ENCODE measurements at places on chromosomes 11 and 22.

- DNase-seq = peak; percentile 77
Measured at GRCh38 chr22:46006379-46007002, 29.5 kb upstream of the WNT7B start.

DNA sequence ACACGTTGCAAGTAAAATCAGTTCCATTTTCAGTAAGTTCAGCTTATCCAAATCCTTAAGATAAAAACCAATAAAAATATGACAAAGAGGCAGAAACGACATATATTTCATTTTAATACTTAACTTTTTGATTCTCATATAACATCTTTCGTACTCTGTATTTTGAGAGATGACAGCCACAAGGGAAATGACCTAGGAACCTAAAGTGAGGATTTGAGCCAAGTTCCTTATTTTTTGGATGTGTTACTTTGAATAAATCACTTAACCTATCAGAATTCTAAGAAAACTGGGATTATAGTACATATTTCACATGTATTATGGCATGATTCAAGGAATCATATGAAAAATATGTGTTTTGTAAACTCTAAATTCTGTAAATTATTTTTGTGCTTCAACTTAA, 143.6 kb upstream of the TRPC6 start:
- DNase-seq = no peak

DNA sequence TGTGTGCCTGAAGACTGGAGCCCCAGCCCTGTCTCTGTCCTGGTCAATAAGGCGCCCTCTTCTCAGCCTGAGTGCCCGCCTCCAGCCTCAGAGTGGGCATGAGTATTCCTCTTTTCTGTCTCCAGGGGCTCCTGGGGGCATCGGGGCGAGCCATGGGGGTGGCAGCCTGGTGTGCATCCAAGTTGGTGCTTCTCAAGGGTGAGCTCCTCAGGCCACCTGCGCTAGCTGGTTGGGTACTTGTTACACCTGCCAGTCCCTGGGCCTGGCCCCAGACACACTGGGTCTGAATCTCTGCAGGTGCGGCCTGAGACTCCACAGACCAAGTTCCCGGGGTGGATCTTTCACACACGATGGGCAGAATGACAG, 168.6 kb upstream of the B3GAT1 start:
- no peak for DNase-seq

DNA sequence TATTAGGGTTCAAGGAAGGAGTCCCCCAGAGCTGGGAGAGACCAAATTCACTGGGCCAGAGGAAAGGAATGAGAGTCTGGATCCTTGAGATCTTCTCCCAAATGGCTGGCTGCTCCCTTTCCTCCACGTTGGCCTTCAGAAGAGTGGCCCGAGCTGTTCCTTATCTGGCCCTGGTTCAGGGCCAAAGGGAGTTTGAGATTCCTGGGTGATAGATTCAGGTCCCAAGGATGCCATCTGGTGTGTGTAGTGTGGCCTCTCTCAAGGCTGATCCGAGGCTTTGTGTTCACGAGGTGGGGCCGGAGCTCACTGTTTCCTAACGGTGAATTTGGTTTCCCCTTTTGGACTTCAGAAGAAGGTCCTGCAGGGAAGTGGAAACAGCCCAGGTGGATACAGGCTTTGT, 17.4 kb upstream of the ABCC8 start:
- no peak for DNase-seq

GRCh38 chr11:44632466-44633123, 67.1 kb downstream of the CD82 start:
- no peak for DNase-seq

GRCh38 chr11:120520091-120520822, 8.7 kb downstream of the GRIK4 start:
- DNase-seq = no peak

DNA sequence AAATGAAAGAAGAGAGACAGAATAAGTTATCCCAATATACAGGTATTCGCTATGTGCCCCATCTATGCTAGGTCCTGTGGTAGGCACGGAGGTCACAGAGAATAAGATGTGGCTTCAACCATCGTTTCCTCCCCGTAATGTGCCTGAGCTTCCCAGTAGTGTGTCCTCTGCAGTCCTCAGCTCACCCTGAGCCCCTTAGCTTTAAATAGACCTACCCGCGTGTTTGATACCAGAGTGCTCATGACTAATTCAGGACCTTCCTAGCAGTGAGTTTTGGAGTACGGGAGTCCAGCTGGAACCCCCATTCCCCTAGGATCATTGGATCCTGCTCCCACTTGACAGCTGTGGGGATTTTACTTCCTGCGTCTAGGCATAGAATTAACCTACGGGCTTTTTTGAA, 37.5 kb upstream of the SYN3 start:
- no peak for DNase-seq

DNA sequence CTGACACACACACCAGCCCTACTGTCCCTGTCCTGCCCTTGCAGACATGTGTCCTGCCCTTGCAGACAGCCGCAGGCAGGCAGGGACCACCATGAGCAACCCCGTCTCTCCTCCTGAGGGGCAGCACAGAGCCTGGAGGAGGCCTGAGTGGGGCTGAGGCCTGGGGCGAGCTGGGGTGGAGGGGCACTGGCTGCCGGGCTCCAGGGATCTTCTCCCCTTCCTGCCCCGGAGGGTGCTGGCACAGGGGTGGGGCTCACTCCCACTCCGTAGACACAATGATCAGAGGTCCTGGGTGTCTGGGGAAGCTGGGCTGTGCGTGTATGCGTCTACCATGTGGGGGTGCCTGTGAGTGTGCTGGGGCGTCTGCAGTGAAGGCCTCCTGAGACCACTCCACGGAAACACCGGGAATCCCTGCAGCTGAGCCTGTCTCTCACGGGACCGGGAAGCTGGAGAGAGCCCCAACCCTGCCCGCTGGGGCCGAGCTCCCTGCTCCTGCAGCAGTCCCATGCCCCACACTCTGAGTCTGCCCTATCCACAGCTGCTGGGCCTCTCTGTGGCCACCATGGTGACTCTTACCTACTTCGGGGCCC, 588 bp downstream of the TSPAN32 start:
- DNase-seq = no peak

- no peak for DNase-seq
Measured at GRCh38 chr11:26333906-26334305, 2.0 kb downstream of the ANO3 start.

GRCh38 chr11:33064866-33065265, 25.5 kb downstream of the TCP11L1 start:
- DNase-seq = no peak

- DNase-seq = no peak
Measured at GRCh38 chr11:19576903-19577302, 135.7 kb upstream of the NAV2 start.

DNA sequence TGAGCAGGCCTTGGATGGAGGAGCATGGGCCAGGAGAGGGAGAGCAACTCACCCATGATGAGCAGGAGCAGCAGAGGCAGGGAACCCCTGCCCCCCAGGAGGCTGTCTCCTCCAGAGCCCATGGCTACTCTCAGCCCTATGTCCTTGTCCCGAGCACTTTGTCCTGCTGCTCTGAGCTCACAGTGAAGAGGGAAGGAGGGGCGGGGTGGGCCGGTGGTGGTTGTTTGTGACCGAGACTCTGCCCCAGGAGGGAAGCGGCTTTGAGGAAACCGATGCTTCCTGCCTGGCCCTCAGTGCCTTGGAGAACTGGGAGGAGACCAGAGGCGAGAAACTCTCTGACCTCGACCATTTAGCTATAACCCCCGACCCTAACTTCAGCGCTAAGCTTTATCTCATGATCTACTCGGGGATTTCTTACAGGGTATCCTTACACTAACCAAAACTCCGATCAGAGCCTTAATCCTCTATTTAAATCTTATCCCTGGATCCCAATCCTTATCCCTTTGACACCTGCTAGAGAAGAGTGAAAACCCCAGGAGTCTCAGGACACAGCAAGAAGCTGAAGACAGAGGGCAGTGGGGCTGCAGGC, at the start of gene ROBO4:
Gene ROBO4 (minus strand): TSS at position 192 of the 589 bp plus-strand sequence. CDS start 70 bp downstream, at position 122.
- no peak for DNase-seq

DNA sequence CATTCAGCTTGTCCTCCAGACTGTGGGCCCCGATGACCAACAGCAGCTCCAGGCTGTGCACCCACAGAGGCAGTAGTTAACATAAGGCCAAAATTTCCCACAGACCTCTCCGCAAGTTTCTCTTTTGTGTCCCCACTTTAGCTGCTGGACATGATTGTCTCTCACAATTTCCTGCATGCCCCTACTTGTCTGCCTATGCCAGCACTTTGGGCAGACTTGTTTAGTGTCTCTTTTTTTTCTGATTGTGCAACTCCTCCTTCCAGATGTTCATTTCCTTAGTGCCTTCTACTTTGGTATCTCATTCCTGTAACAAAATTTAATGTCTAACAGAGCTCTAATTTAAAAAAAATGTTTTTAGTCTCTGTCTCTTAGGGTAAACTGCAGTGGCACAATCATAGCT, 23.8 kb upstream of the SCN3B start:
- DNase-seq = no peak

GRCh38 chr11:47924184-47924691, 56.1 kb upstream of the PTPRJ start:
- DNase-seq = peak; percentile 79

DNA sequence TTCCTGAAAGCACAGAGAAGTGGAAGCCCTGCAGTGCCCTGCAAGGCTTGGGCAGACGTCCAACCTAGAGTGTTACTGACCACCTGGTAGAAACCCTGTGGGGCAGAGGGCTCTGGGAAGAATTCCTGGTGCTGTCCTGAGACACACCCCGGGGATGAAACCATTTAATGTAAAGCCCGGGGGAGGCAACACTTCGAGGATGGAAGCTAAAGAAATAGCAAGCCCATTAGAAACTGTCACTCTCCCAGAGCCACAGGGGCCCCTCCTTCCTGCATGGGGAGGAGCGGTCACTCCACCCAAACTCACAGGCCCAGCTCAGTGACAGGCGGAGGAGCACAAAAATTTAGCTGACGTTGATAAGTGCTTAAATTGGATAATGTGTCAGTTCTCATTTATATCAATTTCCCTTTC, 57.6 kb downstream of the NRXN2 start:
- DNase-seq = no peak

DNA sequence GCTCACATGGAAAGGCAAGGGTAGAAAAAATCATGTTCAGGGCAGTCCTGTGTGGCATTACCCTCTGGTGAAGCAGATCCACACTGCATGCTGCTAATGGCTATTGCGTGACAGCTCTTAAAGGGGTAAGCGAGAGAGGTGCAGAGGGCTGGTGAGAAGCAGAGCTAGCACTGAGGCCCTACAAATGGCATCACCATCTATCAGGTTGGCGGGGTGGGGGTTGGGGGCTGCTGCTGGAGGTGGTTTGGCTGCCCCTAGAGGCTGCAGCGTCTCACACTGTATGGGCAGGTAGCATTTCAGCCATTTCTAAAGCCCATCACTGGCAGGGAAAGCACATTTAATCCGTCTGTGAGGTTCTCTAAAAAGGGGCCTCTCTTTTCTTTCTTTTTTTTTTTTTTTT, 16.9 kb upstream of the TMA7B start:
- no peak for DNase-seq

GRCh38 chr22:37487129-37487528, 945 bp upstream of the MFNG start:
- DNase-seq = no peak

- peak; percentile 14 for DNase-seq
Measured at GRCh38 chr22:42294034-42294985, 23.9 kb upstream of the TCF20 start.

DNA sequence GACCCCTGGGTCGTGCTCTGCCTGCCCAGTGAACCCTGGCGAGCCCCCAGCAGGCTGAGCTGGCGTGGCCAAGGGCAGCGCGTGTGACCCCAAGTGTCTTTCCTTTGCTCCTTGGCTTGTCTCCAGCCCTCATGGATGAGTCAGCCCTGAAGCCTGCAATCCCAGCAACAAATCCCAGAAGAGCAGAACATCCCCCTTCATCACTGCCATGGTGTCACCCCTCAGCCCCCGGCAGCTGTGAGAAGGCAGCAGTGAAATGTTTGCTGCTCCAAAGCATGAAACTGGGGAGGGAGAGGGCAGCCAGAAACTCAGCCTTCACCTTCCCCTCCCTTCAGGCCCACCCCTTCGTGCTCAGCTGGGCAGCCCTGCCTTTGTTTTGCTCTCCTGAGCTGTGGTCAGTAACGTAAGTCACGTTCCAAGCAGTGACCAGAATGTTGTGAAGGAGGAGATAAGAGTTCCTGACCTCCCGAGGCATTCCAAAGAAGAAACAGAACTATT, 29.8 kb downstream of the ADAMTS15 start:
- DNase-seq = peak; percentile 36

DNA sequence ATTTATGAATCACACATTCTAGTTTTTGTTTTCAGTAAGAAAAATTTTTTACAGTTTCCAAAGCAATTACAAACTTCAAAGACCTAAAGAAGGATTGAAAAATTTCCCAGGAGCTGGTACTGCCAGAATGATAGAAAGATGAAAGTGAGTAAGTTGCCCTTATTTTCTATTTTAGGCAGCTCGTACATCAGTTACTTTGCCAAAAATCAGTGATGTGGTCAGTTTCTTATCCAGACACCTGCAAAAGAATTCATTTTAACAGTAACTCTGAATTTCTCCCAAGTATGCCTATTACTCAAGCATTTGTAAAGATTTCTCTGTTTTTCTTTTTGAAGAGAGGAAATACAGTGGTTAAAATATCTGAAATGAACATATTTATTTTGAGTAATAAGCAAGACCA, 976.3 kb upstream of the RAG2 start:
- DNase-seq = no peak

DNA sequence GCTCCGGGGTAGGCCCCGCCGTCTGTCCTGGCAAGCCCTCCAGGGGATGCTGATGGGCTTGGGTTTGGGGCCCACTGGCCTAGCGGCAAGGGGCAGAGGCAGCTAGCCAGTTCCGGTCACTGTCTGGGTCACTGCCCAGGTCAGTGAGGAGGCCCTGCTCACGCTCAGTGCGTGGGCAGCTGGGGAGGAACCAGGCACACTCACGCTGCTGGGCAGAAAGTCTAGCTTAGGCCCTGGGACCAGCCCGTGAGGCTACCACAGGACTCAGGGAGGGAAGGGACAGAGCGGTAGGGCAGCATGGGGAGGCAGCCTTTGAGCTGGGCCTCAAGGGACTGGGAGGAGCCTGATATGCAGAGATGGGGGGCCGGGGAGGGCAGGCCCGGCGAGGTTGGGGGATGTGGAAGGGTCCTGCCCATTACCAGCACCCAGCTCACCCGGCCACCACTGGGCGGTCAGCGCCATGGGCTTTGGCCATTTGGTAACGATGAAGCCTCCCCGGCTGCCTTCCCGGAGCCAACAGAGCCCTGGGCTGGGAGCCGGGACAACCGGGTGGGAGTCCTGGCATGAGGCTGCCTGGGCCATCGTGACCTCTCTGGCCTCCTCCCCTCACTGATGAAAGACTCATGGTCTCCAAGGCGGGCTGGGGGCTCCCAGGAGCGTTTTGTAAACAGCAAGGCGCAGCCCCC, 14.2 kb downstream of the SHISAL1 start:
- DNase-seq = no peak

DNA sequence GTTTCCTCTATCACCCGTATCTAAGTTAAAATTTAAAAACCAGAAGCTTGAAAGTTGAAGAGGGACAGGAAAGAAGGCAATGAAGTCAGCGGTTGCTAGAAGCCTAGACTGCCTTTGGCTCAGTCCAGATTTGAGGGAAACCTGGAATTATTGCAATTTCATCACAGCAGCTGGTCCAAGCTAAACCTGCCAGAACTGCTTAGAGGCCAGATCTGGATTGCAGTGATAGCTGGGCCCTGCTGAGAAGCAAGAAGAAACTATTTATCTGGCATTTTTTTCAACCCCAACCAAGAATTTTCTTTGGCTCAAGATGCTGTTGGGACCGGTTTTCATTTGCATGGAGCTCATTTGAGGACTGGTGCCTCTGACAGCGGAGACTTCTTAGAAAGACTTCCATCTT, 121.5 kb upstream of the TEAD1 start:
- DNase-seq = no peak

All from LoVo (cell line).